ENCODE measurements at places on chromosomes 1 and 21.

GRCh38 chr1:52672946-52673345 is 25.2 kb downstream of the COA7 start:
- no peak for DNase-seq

- DNase-seq = no peak
Measured at GRCh38 chr1:112665857-112666256, 8.6 kb upstream of the MOV10 start.

GRCh38 chr1:165303386-165303785 is 53.1 kb downstream of the LMX1A start:
- no peak for DNase-seq

GRCh38 chr21:45880097-45881068 is 101.2 kb upstream of the COL6A1 start:
- peak; percentile 43 for DNase-seq

GRCh38 chr1:18091660-18092446 is 15.7 kb upstream of the IGSF21 start:
- DNase-seq = no peak

- DNase-seq = no peak
Measured at GRCh38 chr21:42174173-42174572, 44.8 kb upstream of the ABCG1 start.
